NCI-H146 (cell line): ENCODE measurements at places on chromosomes 7 and 10.
A peak's percentile ranks its signal among the peaks of the same experiment; 100 is the strongest.

GRCh38 chr7:17298102-17298839 is at the start of gene AHR:
Gene AHR (plus strand): TSS chr7:17298652. CDS start chr7:17299265, 613 bp downstream.
- peak; percentile 95 for DNase-seq

GRCh38 chr7:52500841-52501240 is 534.6 kb upstream of the POM121L12 start:
- DNase-seq, result no peak

DNA sequence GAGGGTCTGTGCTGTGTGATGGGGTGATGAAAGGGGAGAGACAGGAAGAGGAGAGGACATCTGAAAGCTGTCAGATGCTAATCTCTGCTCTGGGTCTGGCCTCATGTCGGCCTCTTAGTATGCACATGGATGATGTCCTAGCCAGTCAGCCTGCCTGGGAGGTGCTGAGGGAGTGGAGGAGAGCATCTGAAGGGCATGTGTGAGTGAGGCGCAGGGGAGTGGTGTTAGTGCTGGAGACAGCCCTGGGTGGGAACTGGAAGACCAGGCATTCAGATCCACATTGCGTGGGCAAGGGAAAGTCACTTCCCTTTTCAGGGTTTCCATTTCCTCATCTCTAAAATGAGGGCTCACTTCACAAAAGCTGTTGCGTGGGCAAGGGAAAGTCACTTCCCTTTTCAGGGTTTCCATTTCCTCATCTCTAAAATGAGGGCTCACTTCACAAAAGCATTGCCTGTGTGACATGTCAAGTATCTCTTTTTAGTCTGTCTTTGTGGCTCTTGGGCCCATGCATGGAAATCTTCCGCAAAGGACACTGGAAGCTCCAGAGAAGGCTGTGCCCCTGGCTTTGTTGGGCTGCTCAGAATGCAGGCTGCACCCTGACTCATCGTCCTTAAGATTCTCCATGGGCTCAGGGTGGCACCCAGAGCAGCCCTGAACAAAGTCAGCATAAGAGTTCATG is 10.0 kb downstream of the SFTPD start:
- no peak for DNase-seq

DNA sequence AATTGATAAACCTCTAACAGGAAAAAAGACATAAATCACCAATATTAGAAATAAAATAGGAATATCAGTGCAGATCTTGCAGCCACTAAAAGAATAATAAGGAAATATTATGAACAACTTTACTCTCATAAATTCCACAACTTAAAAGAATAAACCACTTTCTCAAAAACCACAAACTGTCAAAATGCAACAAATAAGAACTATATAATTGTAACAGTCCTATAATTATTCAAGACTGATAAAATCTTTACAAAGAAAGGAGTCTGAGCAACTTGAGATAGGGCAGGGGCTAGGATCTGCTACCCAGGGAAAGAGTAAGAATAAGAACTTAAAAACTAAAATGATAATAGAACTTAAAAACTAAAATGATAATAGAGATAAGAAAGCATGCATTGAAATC is 169.5 kb upstream of the GDF10 start:
- DNase-seq, result no peak

GRCh38 chr10:51759896-51760534 is 60.6 kb upstream of the CSTF2T start:
- no peak for DNase-seq

GRCh38 chr7:16916738-16917137 is 35.0 kb upstream of the AGR3 start:
- peak; percentile 4 for DNase-seq

DNA sequence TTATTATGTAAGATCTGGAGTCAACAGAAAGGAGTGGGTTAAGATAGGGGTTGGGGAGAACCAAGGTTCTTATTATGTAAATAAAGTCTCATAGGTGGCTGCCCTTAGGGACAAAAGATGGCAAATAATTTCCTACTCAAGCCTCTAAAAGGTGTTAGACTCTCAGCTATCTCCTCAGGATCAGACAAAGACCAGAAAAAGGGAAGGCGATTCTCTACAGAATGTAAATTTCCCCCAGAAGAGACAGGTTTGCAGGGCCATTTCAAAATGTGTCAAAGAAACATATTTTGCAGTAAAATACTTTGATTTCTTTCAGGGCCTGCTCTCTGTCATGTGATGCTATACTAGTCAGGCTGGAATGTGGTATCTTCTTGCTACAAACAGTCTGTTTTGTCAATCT is 80.3 kb downstream of the MICU1 start:
- DNase-seq, result no peak

- no peak for DNase-seq
These were observed 32.8 kb downstream of the UBTD1 start for GRCh38 chr10:97531401-97531986.

- no peak for DNase-seq
These were observed 205.2 kb downstream of the GLRX3 start for GRCh38 chr10:130341356-130341755.

DNA sequence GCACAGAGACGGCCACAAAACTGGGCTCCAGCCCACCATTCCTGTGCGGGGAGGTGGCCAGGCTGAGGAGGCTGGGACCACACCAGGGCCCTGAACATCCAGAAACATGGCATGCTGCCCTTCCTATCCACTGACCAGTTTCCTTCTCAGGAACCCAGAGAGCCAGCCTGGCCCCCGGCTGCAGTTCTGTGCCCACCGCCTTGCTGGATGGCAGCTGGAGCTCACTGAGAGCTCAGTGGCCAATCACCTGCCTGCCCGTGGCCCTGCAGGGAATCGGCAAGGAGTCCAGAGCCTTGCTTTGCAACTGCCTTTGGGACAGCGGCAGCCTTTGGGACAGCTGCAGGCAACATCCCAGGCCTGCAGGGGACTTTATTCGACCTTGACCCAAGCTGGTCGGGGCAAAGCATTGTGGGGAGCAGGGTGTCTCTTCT is 30.4 kb downstream of the STK32C start:
- DNase-seq, result no peak

DNA sequence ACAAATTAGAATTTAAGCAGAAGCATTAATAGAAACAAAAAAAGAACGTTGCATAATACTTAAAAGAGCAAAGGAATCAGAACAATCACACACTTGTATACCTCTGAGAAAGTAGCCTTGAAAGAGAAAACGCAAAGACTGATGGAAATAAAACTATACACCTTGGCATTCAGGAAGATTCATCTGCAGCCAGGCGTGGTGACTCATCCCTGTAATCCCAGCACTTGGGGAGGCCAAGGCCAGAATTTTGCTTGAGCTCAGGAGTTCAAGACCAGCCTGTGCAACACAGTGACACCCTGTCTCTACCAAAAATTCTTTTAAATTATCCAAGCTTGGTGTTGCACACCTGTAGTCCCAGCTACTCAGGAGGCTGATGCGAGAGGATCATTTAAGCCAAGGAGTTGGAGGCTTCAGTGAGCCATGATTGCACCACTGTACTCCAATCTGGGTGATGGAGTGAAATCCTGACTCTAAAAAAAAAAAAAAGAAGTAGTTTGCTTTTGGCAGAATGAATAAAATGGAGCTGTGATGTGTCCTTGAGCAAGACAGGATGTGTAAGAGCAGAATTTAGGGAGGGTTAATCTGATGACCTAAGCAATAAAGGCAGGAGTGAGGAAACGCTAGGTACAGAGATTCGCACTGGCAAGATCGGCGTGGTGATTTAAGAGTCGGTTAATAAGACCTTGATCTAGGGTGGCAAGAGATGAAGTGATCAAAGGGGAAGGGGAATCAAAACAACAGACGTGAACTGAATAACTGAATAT is 75.8 kb upstream of the NRP1 start:
- DNase-seq, result no peak

GRCh38 chr10:12941966-12942365 is 59.5 kb downstream of the CCDC3 start:
- DNase-seq, result no peak

GRCh38 chr10:70119623-70120022 is 13.0 kb downstream of the AIFM2 start:
- no peak for DNase-seq

DNA sequence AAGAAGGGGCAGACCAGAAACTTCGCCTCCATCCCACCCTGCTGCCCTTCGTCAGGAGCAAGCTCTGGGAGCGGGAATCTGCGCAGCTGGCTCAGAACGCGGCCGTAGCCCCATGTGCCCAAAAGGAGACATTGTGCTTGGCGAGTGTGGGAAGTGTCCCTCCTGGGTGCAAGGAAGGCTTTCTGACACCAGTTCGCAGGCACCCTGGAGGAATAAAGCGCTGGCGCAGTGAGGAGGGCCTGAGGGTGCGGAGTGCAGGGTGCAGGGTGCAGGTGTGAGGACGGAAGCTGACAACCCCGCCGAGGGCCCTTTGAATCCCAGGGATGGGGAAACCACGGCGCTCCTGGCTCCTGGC is 811 bp downstream of the SLIT1 start:
- peak; percentile 51 for DNase-seq

DNA sequence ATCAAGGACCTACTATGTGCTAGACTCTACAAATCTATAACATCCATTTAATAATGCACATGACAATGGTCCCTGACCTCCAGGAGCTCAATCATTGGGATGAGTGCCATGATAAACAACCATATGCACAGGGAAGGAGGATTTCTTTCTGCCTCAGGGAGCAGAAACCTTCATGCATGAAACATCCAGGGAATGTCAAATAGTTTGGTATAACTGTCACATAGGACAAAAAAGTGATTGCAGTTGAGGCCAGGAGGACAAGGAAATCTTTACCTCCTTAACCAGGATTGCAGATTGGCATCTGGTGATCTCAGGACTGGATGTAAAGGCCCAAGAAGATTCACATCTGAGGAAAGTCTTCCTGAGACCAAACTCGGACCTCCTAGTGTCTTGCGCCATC is 993.1 kb downstream of the KCNMA1 start:
- DNase-seq, result no peak

- DNase-seq, result peak; percentile 4
These were observed 20.5 kb downstream of the NOM1 start for GRCh38 chr7:156969972-156970420.

GRCh38 chr7:104951546-104951945 is 62.5 kb upstream of the KMT2E start:
- DNase-seq, result no peak

DNA sequence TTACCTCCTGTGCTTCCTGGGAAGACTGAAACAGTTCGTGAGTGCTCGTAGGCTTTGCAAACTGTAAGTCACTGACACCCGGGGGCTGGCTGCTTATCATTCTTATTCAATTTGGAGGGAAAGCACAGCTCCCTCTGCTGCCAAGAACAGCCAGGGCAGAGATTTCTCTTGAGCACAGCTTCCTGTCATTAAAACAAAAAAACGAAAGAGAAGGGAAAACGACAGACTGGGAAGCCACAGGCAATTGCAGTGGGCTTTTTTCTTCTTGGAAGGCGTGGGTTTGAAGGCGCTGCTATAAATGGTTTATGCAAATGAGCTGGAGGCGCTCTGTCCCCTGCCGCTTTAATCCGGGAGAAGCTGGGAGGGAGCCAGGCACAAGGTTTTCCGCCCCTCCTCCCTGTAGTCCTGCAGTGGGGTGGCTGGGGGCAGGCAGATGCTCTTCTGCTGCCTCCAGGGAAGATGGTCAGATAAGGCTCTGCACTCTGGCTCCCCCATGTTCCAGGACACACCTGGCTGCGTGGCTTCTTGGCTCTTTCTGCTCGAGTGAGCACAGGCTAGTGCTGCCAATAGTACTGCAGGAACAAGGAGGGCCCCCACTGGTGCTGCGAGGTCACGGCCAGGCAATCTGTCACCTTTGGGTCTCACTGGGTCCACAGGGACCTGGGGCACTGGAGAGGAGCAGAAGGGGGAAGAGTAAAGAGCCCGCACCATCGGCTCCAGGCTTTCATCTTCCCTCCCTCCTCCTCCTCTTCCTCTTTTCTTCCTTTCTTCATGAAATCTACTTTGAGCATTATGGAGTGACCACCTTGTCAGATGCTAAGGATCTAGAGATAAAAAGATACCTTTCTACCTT is 49.5 kb downstream of the NEURL1 start:
- peak; percentile 91 for DNase-seq

DNA sequence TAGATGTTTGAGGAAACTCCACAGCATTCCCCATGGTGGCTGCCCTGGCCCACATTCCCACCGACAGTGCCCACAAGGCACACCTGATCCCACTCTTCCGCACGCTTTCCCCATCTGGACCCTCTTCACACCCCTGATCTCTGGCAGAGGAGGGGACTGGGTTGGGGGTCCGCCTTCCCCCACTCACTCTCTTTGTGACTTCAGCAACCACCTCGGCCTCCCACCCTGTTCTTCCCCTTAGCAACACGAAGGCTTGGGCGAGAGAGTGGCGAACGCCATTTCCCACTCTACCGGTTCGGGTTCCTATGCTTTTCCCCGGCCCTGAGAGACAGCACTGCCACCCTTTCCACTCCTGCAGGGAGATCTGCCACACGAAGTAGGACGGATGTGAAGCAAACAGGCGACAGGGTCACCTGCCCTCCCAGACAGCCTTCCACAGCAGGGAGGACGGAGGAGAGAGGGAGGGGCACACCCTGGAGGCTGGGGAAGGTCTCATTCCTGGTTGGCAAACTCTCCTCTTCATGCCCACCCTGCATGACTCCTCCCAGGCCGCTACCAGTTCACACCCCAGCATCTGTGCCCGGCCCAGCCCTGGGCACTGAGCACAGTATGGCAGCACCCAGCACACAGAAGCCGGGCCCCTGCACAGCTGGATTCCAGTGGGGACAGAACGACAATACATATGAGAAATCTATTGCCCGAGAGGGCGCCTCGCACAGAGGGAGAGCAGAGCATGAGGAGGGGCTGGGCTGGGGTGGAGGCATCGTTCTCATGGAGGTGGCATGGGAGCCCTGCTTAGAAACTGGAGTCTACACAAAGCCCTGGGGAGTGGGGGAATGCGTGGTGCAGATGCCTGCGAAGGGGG is 93.5 kb downstream of the PAXIP1 start:
- DNase-seq, result no peak

DNA sequence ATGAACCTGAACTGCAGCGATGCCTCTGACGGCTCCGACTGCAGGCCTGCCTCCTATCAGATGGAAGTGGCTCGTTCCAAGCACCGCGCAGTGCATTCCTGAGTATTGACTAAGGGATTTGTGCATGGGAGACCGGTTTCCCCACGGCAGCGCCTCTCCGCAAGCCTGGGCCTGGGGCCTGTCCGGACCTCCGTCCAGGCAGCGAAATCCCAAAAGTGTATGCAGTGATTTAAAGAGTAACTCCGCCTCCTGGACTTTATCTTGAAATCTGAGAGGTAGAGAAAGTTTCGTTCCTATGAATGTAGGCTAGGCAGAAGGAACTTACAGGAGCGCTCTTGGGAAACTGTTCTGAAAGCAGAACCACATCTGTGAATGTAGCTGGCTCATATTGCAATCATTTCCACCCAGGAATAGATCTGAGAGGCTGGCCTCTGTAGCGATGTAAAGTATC is 106.2 kb upstream of the CELF2 start:
- no peak for DNase-seq

GRCh38 chr7:81684033-81684432 is 85.8 kb downstream of the HGF start:
- DNase-seq, result no peak
